ENCODE measurements at places on chromosomes 7 and 10.

- DNase-seq = no peak
Measured at GRCh38 chr7:12146813-12147212, 64.3 kb upstream of the TMEM106B start.

GRCh38 chr10:74683621-74684364 lies 142.6 kb upstream of the KAT6B start:
- no peak for DNase-seq

DNA sequence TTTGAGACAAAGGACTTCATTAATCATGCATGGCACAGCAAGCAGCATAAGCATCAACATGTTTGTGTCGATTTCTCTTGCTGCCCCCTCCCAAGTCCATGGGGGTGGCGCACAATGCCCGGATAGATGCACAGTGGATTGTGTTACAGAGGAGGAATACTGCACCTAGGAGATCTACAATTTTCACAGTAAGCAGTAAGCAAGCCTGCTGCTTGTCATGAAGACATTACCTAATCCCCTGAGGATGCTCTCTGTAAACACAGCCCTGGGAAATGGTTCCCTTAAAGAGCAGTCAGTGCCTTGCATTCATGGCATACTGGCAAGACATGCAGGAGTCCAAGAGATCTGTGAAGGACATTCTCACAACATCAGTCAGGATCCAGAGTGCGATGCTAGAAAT lies 137.7 kb downstream of the ETV1 start:
- DNase-seq = peak; percentile 52

DNA sequence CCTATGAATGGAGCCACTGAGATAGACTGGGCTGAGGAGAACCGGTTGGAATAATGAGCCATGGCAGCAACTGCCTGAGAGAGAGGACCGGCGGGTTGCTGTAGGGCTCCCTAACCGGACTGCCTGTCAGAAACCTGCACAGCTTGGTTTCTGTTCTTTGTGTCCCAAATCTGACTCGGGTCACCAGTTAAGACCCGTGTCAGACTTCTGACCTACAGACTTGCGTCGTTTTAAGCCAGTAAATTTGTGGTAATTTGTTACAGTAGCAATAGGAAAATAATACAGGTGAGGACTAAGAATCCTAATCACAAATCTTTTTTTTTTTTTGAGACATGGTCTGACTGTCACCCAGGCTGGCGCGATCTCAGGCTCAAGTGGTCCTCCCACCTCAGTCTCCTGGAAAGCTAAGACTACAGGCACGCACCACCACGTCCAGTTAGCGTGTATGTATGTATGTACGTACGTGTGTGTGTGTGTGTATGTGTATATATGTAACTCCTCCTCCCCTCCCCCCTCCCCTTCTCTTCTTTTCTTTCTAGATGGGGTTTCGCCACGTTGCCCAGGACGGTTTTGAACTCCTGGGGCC lies 672 bp upstream of the DDX56 start:
- no peak for DNase-seq

DNA sequence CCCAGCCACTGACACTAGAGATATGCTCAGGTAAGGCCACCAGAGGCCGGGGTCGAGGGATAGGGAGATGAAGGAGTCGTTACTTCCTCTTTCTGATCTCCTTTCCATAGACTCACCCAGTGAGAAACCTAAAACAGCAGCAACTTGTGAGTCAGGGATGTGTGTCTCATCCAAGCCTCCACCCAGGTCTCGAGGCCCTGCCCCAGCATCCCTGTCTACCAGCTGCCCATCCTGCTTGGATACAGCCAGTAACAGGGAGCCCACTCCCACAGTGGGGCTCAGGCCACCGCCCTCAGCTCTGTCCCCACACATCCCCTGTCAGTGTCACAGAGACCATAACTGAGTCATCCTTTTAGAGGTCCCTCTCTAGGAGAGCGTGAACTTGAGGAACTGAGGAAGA lies 49.6 kb upstream of the CHST15 start:
- DNase-seq = no peak

DNA sequence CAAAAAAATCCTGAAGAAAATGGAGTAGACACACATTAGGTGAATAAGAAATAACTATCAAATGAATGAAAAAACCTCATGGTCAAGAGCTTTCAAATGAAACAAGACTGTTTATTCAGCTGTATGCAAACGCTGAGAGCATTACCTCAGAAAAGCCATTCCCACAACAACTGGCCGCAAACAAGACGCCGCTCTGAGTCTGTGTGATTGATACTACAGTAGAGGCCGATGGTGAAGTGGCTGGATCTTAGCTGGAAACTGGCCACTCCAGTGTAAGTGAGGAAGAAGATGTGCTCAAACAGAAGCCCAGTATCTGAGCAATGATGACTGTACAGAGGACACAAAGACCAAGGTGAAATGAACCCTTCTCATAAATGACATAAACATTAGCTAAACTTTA lies 252.4 kb upstream of the GHITM start:
- DNase-seq = no peak

DNA sequence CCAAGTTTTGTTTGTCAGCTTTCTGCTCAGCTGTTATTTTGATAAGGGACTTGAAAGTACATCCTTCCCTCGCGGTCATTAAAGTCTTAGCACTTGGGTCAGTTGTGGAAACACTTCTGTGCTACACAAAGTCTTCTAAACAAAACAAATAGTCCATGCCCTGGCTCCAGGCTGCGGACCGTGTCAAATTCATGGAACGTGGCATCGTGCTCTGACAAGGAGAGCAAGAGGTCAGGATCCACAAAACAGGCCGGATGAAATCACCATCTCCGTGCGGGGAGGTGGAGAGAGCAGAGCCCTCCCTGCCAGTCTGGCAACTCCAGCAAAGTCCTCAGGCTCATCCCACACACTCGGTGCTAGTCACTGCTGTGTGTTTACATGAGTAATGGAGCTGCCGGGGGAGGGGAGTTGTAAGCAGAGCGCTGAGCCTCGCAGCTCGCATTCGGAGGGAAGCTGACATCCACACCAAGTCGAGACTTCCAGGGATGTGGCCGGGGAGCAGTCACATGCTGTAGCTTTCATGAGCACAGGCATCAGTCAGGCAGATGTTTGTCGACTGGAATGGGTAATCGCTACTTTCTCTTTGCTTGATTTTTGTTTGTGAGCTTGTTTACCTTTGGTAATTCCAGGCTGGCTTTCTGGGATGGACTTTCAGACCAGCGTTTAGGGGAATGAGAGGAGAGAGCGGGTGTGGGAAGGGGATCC lies 147.6 kb downstream of the ARID5B start:
- DNase-seq = peak; percentile 96

DNA sequence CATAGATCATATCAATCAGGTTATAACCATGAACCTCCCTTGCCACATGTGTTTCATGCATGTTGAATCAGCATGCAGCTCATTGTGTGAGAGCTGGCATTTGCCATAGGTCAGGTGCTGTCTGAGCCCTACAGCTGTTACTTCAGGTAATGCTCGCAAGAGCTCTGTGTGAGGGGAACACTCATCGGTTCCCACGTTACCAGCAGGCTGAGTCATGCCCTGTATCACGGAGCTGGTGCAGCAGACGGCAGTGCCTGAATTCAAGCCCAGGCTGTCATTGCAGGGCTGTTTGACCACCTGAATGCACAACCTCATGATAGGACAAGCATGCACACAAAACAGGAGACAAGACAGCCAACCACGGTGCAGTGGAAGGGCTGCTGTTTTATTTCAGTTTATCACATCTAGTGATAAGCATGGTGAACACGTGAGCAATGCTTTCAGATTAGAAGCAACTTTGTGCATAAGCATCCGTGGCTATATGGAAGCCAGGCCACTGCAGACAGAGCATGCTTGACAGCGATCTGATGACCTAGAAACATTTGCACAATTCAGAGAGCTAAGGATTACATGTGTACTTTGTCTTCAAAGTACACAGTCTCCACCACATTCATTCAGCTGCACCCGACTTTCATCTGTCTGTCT lies 56.4 kb upstream of the PFKP start:
- no peak for DNase-seq
